ENCODE measurements at places on chromosomes 4 and X.

GRCh38 chr4:111064342-111064993 is 441.6 kb upstream of the PITX2 start:
- DNase-seq: no peak

GRCh38 chrX:107440187-107440586 is 9.3 kb upstream of the FRMPD3 start:
- DNase-seq: no peak

DNA sequence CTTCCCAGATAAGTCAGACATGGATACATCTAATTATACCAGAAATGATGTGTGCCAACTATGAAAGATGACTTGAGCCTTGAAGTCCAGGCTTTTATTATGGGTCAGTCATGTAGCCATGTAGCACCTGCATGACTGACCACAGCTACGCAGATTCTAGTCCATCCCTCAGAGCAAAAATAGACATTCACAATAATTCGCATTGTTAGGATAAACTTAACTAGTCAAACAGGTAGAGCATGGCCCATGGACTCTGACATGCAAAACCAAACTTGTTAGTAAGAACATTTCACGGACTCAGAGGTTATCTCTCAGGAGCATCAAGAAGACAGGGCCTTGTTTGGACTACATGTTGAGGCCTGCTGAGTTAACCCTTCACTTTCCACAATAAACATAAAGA is 132.6 kb downstream of the PWWP3B start:
- no peak for DNase-seq

DNA sequence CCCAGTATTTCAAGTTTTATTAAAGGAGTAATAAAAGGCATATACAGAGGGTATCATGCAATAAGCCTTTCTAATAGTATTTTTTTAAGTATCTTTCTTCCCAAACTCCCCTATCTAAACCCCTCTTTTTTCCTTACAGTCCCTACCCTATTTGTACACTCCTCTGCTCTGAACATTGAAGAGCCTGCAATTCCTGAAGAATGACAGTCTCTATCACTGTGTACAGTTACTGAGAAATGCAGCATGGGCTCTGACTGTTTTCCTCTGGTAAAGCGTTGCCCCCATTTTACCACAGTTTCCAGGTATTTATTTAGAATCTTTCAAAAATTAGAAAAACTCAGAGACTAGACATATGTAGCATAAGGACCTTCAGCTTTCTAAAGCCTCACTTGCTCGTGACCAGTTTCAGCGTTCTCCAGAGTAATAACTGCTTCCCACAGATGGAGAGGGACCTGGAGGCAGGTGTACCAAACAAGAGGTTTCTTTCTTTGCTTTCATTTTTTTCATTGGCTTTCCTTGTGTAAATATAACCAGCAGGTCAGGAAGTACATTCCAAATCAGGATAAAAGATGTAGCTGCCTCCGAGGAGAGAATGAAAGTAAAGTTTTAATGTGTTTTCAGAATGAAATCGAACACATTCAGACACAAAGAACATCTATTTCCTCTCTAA is 230.8 kb downstream of the CFAP299 start:
- no peak for DNase-seq

DNA sequence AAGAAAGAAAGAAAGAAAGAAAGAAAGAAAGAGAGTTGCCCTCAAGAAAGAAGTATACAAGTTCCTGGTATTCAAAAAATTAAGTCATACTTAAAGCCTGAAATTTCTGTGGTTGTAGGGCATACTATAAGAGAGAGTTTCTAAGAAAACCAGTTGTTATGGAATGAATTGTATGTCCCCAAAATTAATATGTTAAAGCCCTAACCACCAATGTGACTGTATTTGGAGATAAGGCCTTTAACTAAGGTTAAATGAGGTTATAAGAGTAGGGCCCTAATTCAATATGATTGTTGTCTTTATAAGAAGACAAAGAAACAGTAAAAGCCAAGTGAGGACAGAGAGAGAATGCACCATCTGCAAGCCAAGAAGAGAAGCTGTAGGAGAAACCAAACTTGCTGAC is 521.1 kb downstream of the CCSER1 start:
- DNase-seq: no peak

DNA sequence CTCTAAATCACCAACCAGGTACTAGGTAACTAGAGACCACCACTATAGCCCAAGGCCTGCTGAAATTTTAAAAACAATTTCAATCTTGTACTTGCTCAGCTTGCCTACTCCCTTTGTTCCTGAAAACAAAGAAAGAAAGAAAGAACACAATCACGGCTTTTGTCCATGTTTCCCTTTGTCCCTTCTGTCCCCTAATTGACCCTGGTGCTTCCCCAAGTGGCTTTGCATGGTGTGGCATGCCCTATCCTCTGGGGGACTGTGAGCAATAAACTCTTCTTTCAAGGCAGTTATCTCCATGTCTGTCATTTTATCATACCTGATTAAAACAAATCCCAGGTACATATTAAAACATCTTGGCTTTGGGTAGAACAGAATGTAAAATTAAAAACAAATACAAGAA is 94.8 kb downstream of the ARSJ start:
- no peak for DNase-seq

GRCh38 chr4:24780936-24781495 is 14.4 kb upstream of the SOD3 start:
- no peak for DNase-seq

- DNase-seq: no peak
Measured at GRCh38 chr4:8848507-8849265, 23.0 kb downstream of the HMX1 start.

DNA sequence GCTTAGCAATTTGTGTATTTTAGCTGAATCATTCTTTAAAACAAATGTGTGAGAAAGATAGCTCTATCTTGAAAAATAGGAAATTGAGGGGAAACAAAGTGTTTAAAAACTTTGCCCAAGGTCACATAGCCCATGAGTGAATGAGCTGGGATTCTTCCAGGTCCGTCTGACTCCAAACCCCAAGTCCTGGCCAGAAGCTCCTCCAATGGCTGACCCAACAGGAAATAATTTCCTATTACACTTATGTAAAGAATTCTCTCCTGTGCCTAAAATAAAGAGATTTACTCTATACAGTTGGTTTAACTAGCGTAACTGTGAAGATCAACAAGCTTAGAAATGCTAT is 287.6 kb downstream of the ARHGAP24 start:
- DNase-seq: no peak

DNA sequence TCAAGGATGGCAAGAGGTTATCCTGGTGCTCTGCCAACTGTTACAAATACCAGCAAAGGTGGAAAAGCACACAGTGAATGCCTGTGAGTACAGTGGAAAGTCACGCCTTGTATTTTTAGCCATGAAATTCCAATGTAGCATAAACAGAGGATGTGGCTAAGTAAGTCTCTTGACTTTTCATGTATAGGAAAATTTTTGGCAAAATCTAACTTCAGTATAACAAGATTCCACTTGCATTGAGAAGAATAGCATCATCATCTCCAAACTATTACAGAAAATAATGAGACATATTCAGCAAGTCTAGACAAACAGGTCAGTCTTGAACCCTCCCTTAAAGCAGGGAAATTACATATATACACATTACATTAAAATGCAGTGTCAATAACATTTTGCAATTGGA is 7.9 kb downstream of the SLC10A6 start:
- DNase-seq: no peak

DNA sequence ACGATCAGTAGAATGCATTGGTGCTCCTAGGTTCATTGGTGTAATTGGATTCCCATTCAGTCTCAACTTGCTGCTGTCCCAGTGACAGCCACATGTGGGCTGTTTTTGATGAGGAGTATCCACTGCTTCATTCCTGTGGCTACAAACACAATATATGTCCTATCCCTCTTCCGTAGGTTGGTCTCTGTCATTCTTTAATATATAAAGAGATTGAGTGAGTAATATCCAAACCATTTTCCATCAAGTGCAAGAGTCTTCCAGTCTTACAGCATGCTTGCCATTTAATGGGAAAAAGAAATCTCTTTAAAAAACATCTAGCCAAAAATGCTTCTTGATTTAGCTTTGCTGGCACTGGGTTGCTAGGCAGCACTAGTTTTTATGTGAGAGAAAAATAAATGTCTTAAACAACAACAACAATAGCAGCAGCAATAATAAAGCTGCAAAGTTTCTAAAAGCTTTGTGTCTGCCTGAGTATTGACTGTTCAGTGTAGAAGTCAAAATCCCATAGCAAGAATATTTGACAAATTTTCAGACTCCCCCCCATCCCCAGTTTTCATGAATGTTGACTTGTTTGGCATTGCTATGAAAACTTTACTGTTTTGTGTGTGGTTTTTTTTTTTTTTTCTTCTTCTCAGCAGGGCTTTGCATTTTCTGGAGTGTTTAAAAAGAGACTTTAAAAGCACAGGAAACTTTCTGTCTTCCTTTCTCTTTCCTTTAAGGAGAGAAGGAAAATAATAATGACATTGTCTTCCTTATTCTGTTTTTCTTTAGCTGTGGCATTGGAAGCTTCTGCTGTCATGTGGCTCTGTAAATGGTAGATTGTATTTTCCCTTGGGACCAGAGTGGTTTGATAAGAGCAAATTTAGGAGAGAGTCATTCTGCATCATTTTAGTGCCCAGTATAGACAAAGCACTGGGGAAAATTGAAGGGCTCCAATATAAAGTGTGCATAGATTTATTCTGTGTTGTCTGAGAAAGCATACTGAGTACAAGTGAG is 244.3 kb downstream of the ARHGAP10 start:
- DNase-seq: no peak

- DNase-seq: no peak
Measured at GRCh38 chrX:7192871-7193270, 44.9 kb upstream of the PUDP start.

- no peak for DNase-seq
Measured at GRCh38 chrX:88604433-88605221, 142.4 kb upstream of the CPXCR1 start.

- no peak for DNase-seq
Measured at GRCh38 chr4:87251106-87251505, 30.7 kb upstream of the KLHL8 start.

- DNase-seq: no peak
Measured at GRCh38 chr4:178255172-178255571, 812.9 kb upstream of the AGA start.
